ENCODE measurements at places on chromosomes 3 and 15.
A peak's percentile ranks its signal among the peaks of the same experiment; 100 is the strongest.

- DNase-seq: no peak
These were observed 51.4 kb downstream of the FAM43A start for GRCh38 chr3:194736896-194737600.

- peak; percentile 77 for DNase-seq
These were observed 159.7 kb downstream of the POLR2M start for GRCh38 chr15:57866149-57866736.

GRCh38 chr3:39278616-39278935 lies 1.3 kb downstream of the CX3CR1 start:
- DNase-seq: no peak

- no peak for DNase-seq
These were observed 59.9 kb downstream of the FAM43A start for GRCh38 chr3:194745422-194746184.

DNA sequence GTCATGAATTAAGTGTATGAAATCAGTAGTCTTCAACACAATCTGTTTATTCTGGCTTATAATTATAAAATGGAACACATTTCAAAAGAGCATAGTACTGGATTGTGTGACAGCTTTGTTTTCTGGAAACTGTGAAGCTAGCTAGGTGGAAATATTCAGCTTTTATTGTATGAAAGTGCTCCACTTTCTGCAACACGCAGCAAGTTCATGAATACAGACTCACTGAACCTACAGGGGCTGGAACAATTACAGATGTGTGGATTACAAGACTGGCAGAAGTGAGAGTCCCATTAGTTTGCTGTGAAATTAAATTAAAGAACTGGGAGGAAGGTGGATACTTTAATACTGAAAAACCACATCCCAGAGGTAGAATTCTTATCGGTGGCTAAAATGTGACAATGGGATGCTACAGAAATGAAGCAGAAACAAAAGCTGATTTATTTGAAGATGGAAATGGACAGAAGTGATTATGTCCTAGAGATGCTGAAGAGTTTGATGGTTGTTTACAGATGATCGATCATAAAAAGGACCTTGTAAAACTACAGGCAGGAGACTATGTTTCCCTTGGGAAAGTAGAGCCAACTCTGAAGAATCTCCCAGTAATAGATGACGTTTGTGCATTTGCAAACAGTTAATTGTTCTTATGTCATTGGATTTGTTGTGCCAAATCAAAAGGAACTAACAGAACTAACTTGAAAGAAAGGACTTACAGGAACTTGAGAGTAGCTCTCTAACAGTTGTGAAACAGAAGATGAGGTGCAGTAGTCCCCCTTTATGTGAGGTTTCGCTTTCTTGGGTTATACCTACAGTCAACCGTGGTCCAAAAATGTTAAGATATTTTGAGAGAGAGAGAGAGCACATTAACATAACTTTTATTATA lies 15.7 kb downstream of the TF start:
- DNase-seq: no peak

- no peak for DNase-seq
These were observed 447 bp upstream of the SHQ1 start for GRCh38 chr3:72848703-72849081.

- no peak for DNase-seq
These were observed 226.7 kb upstream of the MCTP2 start for GRCh38 chr15:94004697-94005096.

- DNase-seq: no peak
These were observed 19.3 kb upstream of the GUCA1C start for GRCh38 chr3:108973019-108973418.

GRCh38 chr3:109923431-109923830 lies 586.1 kb upstream of the DPPA4 start:
- DNase-seq: no peak

DNA sequence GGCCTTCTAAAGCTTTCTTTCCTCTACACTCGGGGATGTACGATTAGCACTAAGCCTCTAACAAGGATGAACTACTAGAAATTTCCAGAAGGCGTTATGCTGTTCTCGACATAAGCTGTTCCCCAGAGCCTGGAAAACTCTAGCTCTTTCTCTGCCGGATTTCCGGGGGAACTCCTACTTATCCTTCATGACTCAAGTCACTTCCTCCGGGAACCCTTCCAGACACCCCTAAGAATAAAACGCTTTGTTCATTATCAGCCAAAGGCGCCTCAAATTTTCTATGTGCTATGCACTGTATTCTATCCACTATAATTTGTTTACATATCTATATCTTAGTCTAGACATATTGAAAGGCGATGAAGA lies 455 bp upstream of the SNAP23 start:
- peak; percentile 16 for DNase-seq

- DNase-seq: peak; percentile 31
These were observed 180.4 kb downstream of the SUCNR1 start for GRCh38 chr3:152053866-152054265.

DNA sequence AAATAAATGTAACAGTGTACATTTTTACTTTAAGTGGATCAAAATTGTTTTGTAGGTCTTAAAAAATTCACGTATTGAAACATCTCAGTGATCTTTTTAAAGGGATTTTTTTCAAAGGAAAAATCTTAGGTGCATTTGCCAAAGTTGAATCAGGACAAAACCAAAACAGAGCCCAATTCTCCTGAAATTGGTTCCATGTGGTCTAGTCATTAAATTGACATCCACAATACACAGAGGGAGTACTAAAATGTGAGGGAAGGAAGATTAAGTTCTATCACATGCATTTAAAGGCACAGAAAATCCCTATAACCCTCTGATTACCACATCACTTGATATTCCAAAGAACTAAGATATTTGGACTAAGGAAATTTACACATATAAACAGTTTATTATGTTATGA lies 39.3 kb upstream of the HDC start:
- DNase-seq: no peak

DNA sequence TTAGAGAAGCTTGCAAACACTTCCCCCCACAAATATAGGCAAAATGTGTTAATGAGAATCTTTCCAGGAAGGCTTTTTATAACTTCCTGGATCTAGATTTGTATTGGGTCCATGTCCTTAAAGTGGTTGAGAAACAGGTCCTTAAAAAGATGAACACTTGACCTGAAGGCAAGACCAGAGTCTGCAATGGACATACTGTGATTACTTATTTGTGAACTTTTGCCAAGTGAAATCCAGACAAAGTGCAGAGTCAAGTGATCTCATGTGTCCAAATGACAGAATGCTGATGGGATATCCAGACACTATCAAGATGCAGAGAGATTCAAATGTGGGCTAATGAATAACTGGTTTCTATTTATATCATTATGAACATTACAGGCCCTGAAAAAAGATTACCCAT lies 43.8 kb downstream of the FRMD4B start:
- no peak for DNase-seq

DNA sequence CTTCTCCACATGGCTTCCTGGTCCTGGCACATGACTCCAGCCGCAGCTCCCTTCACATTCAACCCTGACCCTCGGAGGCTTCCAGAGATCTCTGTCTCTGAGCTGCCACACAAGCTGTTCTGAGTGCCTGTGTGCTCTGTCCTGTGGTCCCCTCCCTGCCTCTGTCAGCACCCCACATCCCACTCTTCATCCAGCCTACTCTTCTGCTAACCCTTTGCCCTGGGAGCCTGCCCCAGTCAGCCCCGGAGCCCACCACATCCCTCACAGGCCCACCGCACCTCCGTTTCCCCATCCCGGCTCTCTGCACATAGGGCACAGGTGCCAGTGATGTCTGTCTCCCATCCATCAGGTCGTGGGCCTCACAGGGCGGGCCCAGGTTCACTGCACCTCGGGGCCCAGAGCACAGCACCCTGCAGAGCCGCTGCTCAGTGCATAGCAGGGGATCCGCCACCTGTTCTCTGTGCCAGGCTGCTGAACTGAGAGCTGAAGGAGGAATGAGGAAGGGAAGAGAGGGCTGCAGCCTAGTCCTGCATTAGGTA lies 133.6 kb downstream of the UACA start:
- DNase-seq: no peak

- DNase-seq: no peak
These were observed 1.9 kb downstream of the NFKBIZ start for GRCh38 chr3:101851072-101851770.

DNA sequence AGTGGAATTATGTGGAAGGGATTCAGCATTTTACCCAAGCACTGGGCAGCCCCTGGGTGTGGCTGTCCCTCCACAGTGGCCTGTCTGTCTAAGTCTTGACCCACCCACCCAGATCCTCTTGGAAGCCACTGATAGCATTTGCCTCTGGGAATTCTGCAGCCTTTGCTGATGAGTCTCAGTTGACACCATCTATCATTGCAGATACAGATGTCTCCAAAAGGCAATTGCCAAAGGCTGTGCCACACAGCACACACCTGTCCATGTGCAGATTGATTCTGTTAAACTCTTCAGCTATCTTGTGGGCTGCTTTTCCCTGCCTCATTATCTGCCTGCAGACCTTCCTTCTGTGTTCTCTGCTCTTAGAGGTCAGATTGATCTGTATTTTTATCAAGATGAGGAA lies 18.1 kb downstream of the CX3CR1 start:
- no peak for DNase-seq

DNA sequence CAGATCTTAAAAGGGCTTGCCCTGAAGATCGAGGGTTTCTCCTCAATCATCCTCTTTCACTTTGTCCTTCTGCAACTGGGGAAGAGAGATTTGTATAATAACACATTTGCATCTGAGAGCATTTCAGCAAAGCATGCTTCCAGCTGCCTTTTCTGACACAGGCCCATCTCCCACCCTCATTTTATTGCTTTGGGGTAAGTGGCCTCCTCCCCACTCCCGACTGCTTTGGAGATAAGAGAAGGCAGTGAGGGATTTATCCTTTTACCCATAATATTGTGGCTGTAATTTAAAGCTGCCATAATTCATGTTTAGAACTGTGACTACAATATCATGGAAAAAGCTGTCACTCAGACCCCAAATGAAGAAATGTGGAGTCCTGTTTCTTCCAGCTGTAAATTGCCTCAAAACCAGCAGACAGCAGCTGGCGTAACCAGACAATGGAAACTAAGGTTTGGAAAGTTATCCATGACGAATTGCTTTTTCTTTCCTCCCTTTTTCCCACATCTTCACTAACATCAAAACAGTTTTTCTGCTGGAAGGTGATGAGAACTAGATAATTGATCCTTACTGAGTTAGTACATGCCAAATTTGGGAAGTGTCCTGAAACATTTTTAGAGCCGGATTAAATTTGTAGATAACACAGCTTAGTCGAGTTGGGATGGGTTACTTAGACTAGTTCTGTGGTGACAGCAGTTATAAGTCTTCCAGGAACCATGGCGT lies 104.2 kb upstream of the PFN2 start:
- DNase-seq: no peak

DNA sequence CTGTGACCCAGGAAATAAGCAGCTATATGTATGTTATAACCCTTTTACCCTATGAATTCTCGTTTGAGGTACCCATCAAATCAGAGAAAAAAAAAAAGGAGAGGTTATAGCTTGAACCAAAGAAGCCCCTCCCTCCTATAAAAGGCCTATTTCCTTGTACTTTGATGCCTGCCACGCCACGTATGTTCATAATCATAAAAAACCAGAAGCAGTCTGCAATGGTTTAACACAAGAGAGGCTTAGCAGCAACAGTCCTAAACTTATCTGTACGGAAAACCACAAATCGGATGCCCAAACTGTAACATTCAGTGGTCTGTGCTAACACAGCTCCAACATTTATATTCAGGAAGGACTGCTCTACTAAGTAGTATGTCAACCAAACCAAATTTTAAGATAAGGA lies 21.2 kb downstream of the CCR8 start:
- no peak for DNase-seq

DNA sequence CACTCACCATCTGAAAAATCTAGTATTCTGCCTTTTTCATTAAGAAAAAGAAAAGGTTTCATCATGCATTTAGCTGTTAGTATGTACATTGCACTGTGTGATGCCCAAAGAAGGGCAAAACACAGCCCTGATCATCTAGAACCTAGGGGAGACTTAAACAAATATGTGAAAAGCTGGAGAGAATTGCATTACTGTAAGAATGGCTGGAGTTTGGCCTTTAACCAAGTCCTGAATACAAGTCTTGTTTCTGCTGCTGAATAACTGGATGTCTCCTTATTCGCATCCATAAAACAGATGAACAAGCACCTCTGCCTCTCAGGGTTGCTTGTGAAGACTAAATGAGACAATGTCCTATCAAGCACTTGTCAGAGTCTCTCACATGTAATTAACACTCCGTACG lies 233.4 kb upstream of the LRTM1 start:
- no peak for DNase-seq

DNA sequence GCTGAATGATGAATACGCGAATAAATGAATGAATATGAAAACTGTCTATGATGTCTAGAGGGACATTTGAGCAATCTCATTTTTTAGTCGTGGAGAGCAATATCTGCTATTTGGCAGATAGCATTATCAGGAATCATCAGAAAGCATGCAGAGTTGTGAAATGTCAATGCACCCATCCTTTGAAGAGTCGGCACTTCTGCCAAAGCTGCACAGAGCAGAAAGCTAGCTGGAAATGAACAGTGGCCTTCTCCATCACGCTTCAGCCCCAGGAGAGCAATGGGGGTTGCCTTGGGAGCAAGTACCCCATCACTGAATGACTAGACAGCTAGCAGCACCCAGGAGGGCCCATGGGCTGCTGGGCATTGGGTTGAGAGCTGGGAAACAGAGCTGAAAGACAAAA lies 69.1 kb upstream of the PROK2 start:
- no peak for DNase-seq

DNA sequence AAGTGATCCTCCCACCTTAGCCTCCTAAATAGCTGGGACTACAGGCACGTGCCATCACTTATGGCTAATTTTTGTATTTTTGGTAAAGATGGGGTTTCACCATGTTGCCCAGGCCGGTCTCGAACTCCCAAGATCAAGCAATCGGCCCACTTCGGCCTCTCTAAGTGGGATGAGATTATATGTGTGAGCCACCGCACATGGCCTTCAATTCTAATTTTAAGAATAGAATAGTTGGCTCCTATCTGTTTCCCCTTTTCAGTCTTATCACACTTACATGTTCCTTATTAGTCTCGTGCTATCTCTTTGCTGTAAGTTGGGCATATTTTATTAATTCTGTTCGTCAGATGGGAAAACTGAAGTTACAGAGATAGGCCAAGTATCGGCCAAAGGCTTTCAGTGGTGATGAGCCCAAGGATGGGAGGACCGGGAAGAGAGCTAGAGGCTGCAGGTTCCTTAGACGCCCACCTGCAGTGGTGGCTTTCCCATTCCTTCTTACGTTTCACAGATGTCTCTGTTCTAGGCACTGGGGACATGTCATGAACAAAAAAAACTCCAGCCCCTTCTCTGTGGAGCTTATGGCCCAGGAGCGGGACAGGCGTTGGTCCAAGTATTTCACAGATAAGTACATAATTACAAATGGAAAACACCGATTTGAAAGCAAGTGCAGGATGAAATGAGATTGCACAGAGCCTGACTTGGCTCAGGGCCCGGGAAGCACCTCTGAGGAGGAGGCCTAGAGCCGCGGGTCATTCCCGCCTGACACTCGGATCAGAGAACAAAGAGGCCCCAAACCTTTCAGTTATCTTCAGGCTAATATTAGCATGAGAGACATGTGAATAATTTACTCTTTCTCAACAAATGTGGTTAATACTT lies 91.1 kb upstream of the KLF13 start:
- DNase-seq: no peak

- DNase-seq: no peak
These were observed 1137.0 kb downstream of the ROBO2 start for GRCh38 chr3:78176869-78177268.

- DNase-seq: no peak
These were observed 34.0 kb upstream of the TNFAIP8L3 start for GRCh38 chr15:51128701-51129100.

Measured in T47D (cell line).